ENCODE measurements at places on chromosomes 3 and 15.

DNA sequence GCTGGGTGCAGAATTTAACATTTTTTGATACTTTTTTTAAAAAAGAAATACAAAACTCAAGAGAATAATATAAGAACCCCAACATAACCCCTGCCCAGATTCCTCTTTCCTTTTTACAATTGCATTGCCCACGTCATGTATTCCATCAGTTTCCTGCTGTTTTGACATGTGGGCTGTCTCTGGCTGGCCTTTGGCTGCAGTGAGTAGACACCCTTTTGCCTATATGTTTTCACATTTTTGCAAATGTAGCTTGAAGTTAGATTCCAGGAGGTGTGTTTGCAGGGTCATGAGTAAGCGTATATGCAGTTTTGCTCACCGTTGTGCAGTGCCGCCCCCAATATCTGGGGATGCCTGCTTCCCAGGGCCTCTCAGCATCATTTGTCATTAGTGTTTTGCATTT is 28.0 kb upstream of the ATP10A start:
- no peak for DNase-seq

DNA sequence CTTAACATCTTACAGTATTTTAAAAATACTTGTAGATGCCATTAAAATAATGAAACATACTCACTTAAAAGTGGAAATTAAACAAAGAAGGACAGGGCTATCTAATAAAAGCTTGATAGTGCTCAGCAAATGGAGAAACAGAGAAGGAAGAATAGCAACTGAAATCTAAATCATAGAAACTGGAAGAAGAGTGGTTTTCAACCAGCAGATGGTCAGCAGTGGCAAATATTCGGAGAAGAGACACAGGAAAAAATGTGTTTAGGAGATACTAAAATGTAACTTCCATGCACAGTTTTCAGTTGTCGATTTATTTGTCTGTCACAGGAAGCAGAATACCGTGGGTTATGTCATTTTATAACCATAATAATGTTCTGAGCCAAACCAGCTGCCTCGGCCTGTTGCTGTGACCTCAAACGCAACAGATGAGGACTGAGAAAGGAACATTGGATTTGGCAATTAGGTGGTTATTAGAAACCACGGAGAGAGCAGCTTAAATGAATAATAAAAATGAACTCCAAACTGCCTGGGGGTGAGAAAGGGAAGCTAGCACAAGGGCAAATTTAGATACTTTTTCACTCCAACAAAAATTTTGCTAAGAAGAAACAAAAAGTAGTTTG is 246.6 kb upstream of the KCNMB2 start:
- DNase-seq: peak; percentile 51

- DNase-seq: no peak
Measured at GRCh38 chr15:29765898-29766527, 56.3 kb downstream of the TJP1 start.

DNA sequence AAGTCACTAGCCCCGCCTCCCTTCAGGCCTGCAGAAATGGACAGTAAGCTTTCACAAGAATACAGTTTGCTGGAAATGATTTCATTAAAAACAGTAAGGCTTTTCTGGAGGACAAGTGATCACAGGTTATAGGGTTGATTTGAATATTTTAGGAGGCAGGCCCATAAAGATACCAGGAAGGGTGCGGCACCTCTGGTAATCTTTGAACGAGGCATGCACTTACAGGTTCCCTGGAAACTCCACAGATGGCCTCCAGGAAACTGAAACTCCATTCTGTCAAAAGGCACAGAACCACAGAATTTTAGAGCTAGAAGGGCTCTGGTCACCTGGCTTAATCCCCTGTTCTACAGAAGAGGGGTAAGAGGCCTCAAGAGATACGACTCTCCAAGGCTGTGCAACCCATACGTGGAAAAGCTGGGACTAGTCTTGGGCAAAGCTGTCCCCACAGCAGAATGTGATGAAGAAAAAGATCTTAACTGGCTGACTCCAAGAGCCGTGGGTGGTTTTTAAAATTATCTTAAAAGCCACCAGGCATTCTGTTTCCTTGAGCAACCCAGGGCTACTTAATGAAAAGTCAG is 1.2 kb downstream of the STARD5 start:
- no peak for DNase-seq

GRCh38 chr3:98906230-98906629 is 4.7 kb upstream of the DCBLD2 start:
- no peak for DNase-seq

DNA sequence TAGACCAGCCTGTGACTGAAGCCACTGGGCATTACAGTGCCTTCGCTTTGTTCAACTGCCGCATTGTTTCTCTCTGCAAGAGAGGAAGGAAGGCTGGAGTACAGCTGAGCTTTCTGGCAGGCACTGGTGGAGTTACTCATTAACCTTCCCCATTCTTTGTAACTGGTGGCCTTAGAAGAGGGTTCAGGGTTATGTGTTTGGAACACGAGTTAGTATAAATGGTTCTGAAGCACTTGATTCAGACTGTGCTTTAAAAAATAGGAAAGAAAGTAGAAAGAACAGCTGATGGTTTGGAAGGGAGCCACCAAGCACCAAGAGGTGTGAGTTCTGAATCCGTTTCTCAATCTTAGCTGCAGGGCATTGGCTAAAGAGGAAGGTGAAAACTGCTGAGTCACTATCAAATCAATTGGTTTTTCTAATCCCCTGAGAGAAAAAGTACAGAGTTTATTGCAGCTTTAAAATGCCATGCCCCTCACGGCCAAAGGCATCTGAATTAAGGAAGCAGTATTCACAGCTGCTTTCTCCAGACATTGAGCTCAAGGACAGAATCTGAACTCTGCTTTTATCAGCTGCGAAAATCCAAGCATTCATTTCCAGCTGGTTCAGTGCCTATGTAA is 3.6 kb downstream of the HGD start:
- peak; percentile 32 for DNase-seq

- no peak for DNase-seq
Measured at GRCh38 chr3:13615019-13615528, 66.1 kb downstream of the FBLN2 start.
